SK-N-SH (cell line): ENCODE measurements at places on chromosomes 4 and X.

GRCh38 chr4:106194801-106195200, 121.2 kb downstream of the TBCK start:
- DNase-seq = no peak

DNA sequence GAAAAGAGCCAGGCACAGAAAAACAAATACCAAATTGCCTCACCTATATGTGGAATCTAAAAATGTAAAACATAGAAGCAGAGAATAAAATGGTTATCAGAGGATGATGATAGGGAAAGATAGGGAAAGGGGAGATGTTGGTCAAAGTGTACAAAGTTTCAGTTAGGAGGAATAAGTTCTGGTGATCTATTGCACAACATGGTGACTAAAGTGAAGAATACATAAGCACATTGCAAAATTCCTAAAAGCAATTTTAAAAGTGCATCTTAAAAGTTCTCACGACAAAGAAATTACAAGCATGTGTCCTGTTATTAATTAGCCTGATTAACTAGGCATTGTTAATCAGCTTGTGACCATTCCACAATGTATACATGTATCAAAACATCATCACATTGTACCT, 136.0 kb downstream of the GABRG1 start:
- DNase-seq = no peak

- peak; percentile 24 for DNase-seq
Observed at GRCh38 chrX:110125446-110126162, 122.7 kb downstream of the TMEM164 start.

- no peak for DNase-seq
Observed at GRCh38 chr4:18980516-18981233, 959.1 kb upstream of the LCORL start.

DNA sequence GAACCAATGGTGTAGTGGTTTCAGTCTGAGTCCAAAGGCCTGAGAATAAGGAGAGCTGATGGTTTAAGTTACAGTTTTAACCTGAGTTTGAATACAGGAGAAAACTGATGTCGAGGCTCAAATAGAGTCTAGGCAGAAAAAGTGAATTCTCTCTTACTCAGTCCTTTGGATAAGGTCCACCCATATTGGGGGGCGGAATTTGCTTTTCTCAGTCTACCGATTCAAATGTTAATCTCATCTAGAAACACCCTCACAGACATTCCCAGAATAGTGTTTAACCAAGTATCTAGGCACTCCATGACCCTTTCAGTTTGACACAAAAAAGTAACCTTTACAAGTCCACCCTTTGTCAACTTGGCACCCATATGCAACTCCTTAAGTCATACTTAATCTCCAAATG, 216.0 kb downstream of the GRID2 start:
- no peak for DNase-seq

- no peak for DNase-seq
Observed at GRCh38 chr4:186701273-186701672, 22.4 kb downstream of the FAT1 start.

- DNase-seq = no peak
Observed at GRCh38 chrX:12319003-12319519, 180.8 kb downstream of the FRMPD4 start.

DNA sequence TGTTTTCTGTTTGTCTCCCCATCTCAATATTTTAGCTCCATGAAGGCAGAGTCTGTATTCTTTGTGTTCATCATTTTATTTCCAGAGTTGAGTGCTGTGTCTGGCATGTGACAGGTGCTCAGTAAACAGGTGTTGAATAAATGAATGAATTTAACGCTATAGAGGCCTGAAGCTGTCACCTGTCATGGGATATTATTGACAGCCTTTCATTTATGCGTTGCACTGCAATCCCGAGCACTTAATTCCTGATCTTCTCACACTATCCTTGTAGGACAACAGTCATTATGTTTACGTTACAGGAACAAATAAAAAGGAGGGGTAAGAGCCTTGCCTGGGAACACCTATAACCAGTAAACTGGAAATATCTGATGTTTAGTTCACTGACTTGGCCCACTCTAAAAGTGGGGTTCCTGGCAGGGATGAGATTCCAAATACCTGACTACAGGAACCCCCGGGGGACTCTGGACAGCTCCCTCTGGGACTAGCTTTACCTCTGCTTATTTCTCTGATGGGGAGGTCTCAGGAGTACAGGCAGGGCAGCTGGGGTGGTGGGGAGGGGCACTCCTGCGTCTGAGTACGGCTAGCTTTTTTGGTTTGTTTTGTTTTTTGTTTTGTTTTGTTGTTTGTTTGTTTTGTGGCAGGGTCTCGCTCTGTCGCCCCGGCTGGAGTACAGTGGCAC, 36.6 kb downstream of the SEL1L3 start:
- DNase-seq = no peak

- DNase-seq = no peak
Observed at GRCh38 chrX:106912864-106913263, 7.3 kb upstream of the CLDN2 start.

DNA sequence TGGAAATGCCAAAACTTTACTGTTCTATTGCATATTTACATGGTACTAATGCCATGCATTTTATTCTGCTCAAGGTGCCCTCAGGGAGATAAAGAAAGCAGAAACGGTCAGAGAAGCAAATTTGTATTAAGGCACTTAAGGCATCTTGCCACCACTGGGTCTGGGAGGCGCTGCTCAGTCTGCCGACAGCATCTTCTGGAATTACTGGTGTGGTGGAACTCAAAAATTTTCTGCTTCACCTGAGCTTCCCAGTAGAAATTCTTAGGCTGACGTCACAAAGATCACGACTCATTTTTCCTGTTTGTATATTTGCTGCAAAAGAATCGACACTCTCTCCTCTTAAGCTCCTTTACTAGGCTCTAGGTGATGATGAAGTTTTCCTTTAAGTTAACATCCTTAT, 3.0 kb downstream of the RASSF6 start:
- no peak for DNase-seq

DNA sequence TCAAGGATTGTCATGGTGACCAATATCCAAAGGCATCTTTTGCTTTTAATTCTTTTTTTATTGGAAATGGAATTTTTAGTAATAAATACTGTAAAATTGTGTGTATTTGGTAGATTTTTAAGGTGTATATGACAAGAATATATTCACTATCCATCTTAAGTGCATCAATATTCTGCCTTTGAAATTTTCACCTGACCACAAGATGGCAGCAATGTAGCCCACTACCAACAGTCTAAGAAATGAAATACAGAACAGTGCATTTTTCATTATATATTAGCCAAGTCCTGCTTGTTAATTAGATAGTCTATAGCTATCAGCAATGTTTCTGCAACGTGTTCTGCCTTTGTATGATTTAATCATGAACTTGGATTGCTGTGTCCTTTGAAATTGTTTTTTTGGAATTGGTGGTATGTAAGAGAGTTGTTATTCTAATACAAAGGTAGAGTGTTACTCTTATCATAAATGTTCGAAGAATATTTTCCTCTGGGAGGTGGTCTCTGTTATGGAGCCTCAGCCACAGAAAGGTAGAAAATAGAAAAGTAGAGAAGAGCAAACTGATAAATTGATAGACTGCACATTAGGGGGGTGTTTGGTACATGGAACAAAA, 38.2 kb downstream of the HPGDS start:
- peak; percentile 29 for DNase-seq

- DNase-seq = peak; percentile 27
Observed at GRCh38 chrX:14528629-14529289, 577 bp upstream of the GLRA2 start.

DNA sequence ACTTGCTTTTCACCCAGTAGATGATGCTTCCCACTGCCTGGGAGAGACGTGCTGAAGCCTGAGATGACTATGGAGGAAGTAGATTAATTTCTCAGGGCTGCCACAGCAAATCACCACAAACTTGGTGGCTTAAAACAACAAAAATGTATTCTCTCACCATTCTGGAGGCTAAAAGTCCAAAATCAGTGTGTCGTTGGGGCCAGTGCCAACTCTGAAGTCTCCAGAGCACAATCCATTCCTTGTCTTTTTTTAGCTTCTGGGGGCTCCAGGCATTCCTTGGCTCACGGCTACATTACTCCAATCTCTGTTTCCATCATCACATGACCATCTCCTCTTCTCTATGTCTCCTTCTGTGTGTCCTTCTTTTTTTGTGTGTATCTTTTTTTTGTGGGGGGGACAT, 105.8 kb upstream of the C1QTNF7 start:
- DNase-seq = no peak

GRCh38 chr4:25830548-25830947, 32.2 kb downstream of the SEL1L3 start:
- no peak for DNase-seq

GRCh38 chr4:114378305-114378903, 220.2 kb upstream of the UGT8 start:
- peak; percentile 32 for DNase-seq

DNA sequence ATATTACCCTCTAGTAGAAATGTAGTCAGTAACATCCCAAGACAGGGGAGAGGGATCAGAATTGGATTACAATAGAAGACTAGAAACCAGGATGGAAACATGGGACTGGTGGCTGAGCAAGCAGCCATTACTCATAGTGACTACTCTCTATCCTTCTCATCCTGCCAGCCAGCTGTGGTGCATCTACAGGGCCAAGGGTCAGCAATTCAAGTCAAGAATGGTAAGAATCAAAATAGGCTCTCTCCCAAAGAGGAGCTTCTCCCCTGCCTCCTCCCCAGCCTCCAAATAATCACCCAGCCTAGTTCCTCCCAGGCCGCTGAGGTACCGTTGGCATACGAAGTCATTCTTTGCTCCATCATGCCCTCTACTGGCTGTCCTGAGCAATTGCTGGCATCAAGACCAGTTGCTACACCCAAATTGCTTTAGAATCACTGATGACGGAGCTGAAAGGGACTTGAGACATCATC, 19.4 kb downstream of the AWAT2 start:
- peak; percentile 52 for DNase-seq

- no peak for DNase-seq
Observed at GRCh38 chrX:132413459-132413858, 75.4 kb downstream of the MBNL3 start.

- DNase-seq = no peak
Observed at GRCh38 chrX:42392846-42393245, 385.1 kb downstream of the PPP1R2C start.

GRCh38 chr4:138666366-138666765, 349.2 kb upstream of the NOCT start:
- no peak for DNase-seq

GRCh38 chrX:13014111-13015096, 30.0 kb downstream of the FAM9C start:
- no peak for DNase-seq

DNA sequence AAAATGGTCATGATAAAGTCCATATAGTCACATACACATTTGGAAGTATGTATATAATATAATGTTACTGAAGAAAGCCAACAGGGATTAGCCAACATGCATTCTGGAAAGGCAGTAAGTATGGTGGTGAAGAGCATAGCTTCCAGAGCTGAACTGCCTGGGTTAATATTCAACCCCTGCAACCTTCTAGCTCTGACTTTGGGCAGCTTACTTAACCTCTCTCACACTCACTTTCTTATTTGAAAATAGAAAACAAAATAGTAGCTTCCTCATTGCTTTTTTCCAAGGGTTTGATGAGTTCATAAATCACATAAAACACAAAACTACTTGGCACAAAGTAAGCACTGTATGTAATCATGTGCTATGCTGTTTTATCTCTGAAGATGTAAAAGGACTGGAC, 216.4 kb downstream of the CHIC2 start:
- DNase-seq = no peak

DNA sequence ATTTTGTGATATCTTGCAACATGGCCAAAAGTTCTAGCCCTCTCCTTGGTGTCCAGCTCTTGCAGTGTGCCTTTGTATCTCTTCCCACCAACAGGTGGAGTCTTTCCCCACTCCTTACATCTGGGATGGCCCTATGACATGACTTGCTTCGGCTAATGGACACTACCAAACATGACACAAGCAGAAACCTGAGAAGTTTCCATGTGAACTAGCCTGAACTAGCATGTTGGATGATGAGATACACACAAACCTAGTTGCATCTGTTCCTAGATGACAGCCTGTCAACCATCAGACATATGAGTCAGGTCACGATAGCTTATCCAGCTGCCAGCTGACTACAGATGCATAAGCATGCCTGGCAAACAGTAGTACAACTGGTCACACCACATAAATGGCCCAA, 207.5 kb upstream of the FTHL17 start:
- no peak for DNase-seq

GRCh38 chr4:20761382-20761781, 61.1 kb downstream of the PACRGL start:
- no peak for DNase-seq

DNA sequence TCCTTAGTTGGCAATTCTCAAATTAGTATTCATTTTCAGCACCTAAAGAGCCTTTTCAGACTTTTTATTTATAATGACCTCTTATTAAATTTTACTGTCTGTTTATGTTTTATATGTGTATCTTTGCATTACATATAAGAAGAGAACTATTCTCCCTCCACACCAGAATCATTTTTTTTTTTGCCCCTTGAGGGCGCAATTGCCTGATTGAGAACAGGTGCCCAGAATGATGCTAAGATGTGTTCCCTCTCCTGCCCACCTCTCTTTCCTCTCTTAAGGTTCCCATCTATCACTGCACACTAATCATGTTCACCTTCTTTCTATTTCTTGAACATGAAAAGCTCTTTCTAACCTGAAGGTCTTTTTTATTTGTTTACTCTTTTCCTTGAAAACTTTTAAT, 44.2 kb upstream of the ADAM29 start:
- DNase-seq = peak; percentile 28

GRCh38 chrX:24027985-24028384, 999 bp upstream of the KLHL15 start:
- no peak for DNase-seq

GRCh38 chrX:96861661-96862060, 22.0 kb upstream of the RPA4 start:
- no peak for DNase-seq

DNA sequence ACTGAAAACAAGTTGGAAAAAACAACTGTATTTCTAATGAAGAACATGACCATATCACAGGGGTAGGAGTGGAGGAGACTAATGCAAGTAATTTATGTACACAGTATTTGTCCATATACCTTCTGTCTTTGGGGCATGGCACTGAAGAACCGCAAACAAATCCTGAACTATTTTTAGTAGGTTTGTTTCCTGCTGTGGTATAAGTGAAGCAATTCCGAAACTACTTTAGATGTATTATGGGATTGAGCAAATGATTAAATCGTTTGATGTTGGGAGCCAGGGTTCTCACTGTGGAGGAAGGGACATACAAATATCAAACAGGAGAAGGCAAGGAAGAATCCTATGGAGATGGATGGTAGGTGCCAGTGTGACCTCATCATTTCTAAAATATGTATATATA, 18.9 kb upstream of the SH3KBP1 start:
- DNase-seq = no peak

DNA sequence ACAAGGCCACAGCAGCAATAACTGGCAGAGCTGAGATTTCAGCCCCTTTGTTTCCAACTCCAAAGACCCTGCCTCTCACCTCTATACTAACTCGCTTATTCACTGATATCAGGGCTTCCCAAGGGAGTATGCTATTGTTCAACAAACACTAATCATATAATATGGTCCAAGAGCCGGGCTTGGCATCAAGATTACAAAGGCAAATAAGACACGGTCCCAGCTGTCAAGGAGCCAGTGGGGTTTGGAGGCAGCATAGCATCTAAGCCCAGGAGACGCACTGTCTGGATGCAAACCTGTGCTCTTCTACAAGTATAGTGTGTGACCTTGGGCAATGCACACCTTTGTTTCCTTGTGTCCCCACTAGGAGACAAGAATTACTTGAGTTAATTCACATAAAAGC, 28.7 kb downstream of the PAPSS1 start:
- DNase-seq = no peak
